ENCODE measurements at places on chromosomes 2 and 18.

DNA sequence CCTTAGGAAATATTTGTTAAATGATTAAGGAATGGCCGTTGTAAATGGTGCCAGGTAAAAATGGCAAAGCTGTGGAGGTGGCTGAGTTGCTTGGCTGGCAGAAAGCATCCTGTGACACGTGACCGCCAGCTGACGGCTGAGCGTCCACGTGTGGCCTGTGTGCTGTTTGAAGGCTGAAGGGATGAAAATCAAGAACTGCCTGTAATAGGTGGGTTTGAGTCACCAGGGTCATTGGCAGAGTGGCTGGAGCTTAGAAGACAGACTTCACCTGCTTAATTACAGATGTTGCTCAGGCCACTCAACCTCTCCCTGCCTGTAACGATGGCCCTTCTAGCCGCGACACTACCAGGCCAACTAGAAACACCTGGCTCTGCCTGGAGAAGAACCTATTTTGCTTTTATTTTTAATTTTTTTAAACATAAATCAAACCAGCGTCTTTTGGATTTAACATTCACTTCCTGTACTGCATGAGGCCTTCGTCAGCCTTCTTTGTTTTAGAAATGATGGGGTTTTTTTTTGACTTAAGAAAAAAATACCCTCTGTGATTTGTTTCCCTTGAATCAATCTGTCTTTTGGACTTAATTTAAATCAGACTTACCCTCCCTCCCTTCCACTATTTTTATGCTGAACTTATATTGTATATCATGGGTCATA is 206.5 kb downstream of the PRKCE start:
- H3K27me3 ChIP-seq: no peaks in the 10 kb centered on the region
- H3K4me1 ChIP-seq: peaks cover 19% of the 10 kb centered on the region
- no peak overlapping the region for H3K4me3 ChIP-seq
- H3K36me3 ChIP-seq: no peaks in the 10 kb centered on the region
- DNase-seq: no peak

DNA sequence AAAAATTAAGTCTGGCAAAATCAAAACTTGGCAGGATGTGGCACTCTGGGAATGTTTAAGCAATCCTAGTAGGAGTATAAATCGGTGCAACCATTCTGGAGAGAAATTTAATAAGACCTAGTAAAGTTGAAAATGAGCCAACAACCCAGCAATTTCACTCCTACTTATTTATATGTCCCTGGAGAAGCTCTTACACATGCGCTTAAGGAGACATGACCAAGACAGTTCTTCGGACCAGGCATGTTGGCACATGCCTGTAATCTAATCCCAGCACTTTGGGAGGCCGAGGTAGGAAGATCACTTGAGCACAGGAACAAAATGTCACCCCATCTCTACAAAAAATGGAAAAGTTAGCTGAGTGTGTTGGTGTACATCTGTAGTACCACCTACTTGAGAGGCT is 374.6 kb upstream of the LYPD1 start:
- H3K36me3 ChIP-seq: no peaks in the 10 kb centered on the region
- H3K27ac ChIP-seq: no peak overlapping the region
- H3K27me3 ChIP-seq: no peaks in the 10 kb centered on the region
- H3K4me3 ChIP-seq: no peak overlapping the region
- no peak for DNase-seq

DNA sequence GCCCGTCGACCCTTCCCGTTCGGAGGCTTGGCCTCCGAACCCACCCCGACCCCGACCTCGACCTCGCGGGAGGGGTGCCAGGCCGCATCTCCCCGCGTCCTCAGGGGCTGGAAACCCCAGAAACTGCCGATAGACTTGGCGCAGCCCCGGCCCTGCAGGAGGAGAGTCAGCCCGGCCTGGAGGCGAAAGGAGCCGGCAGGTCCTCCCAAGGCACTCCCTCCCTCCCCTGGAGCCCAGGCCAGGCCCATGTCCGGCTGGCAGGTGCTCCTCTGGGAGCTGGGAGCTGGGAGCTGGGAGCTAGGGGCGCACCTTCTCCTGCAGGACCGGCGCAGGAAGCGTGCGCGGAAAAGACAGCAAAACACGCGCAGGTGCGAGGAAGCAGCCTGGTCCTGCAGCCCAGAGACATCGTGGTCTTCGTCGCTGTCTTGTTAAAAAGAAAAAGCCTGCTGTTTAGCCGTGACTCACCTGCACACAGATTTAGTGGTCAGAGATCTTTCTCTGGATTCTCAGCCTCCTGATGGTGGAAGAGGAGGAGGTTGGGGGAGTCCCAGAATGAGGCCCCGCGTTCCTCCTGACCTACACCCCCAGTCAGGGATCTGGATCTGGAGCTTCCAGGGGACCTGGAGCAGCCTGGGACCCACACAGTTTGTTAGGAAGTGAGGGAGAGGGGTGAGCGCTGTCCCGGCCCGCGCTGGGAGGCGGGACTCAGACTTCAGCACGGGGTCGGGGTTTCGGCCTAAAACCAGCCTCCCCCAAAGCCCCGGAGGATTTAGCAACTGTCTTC is 660 bp upstream of the MBP start:
- no peaks in the 10 kb centered on the region for H3K27me3 ChIP-seq
- no peak for DNase-seq
- H3K36me3 ChIP-seq: no peaks in the 10 kb centered on the region
- peak overlapping the region; percentile 99 for H3K27ac ChIP-seq
- peak overlapping the region; percentile 68 for H3K4me3 ChIP-seq

GRCh38 chr2:102748107-102748506 is 13.7 kb upstream of the TMEM182 start:
- no peaks in the 10 kb centered on the region for H3K36me3 ChIP-seq
- no peak overlapping the region for H3K27ac ChIP-seq
- H3K4me1 ChIP-seq: no peaks in the 10 kb centered on the region
- DNase-seq: no peak
- no peaks in the 10 kb centered on the region for H3K27me3 ChIP-seq

DNA sequence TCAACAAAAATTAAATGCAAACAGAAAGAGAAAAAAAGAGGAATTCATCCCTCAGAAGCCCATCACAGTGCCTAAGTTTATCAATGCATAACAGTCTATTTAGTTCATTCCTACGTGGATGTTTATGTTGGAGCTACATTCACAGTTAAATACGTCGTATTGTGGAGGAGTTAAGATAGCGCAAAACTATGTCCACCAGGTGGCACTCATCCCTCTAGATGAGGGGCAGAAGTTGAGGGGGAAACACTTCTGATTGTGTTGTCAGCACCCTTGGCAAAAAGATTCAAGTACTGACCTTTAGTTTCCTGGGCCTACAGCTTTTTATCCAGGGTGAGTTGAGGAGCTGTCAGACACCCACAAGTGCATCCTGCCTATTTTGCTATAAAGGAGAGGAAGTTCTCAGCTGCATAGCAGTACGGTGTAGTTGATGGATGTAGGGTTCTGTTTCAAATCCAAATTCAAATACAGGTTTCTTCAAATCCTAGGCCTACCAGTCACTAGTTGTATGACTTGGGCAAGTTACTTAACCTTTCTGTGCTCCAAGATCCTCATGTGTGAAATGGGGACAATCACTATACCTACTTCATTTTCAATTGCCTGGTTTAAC is 26.8 kb upstream of the MYO1B start:
- H3K36me3 ChIP-seq: no peaks in the 10 kb centered on the region
- H3K4me1 ChIP-seq: peaks cover 35% of the 10 kb centered on the region
- H3K27me3 ChIP-seq: no peaks in the 10 kb centered on the region
- DNase-seq: no peak

- H3K4me3 ChIP-seq: no peak overlapping the region
- no peaks in the 10 kb centered on the region for H3K36me3 ChIP-seq
- H3K4me1 ChIP-seq: no peaks in the 10 kb centered on the region
- H3K27ac ChIP-seq: no peak overlapping the region
- no peaks in the 10 kb centered on the region for H3K27me3 ChIP-seq
- no peak for DNase-seq
Measured at GRCh38 chr2:50443288-50443687, 588.6 kb downstream of the NRXN1 start.

DNA sequence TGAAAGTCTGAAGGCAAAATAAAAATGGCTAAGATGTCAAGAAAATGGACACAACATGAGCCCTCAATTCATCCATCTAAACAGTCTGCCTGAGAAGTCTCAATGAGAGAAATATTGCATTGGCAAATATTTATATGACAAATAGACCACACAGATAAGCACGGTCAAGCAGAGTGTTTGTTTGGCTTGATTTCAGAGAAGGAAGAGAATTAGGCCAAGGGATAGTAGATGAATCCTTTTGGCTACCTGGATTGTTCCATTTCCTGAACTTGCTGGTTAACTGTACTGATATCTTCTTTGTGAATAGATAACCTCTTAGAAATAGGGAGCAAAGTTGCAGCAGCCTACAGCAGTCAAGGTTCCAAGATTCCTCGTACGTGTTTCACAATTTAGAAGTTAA is 129.6 kb downstream of the RBMS1 start:
- no peak overlapping the region for H3K4me3 ChIP-seq
- H3K27me3 ChIP-seq: no peaks in the 10 kb centered on the region
- DNase-seq: no peak
- peaks cover 60% of the 10 kb centered on the region for H3K4me1 ChIP-seq

DNA sequence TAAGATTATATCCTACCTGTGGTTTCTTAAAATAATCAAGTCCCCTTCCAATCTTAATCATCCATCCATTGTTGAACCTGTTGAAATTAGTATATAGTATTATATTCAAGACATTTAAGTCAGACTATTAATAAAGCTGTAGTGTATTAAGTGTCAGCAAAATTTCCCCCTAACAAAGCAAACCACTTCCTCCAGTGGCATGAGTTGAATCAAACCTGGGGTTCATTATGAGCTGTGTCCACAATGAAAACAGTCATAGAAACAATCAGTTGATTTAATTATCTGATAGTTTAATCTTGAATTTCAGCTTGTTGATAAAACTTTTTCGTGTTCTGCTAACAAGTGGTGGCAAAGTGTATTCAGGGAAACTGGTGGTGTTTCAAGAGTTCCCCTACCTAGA is 11.3 kb downstream of the MITD1 start:
- H3K4me3 ChIP-seq: no peak overlapping the region
- no peak for DNase-seq
- no peaks in the 10 kb centered on the region for H3K27me3 ChIP-seq
- no peak overlapping the region for H3K27ac ChIP-seq
- H3K36me3 ChIP-seq: no peaks in the 10 kb centered on the region
- H3K4me1 ChIP-seq: no peaks in the 10 kb centered on the region

Measured in vagina (tissue), 2 donors.